Esophagus squamous epithelium (tissue), 5 donors: ENCODE measurements at places on chromosomes 1 and 21.

DNA sequence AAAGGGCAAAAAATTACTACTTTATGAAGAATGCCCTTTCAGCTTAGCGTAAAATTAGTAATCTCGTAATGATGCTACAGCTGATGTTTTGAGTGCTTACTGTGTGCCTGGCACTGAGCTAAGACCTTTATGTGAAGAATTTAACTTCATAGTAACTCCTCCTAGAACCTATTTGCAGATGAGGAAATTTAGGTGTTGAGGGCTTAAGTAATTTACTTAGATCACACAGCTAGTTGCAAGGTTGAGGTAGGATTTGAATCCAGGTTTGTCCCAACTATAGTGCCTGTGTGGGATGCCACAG lies 1.4 kb downstream of the ZMYM4 start:
- no peak for DNase-seq

DNA sequence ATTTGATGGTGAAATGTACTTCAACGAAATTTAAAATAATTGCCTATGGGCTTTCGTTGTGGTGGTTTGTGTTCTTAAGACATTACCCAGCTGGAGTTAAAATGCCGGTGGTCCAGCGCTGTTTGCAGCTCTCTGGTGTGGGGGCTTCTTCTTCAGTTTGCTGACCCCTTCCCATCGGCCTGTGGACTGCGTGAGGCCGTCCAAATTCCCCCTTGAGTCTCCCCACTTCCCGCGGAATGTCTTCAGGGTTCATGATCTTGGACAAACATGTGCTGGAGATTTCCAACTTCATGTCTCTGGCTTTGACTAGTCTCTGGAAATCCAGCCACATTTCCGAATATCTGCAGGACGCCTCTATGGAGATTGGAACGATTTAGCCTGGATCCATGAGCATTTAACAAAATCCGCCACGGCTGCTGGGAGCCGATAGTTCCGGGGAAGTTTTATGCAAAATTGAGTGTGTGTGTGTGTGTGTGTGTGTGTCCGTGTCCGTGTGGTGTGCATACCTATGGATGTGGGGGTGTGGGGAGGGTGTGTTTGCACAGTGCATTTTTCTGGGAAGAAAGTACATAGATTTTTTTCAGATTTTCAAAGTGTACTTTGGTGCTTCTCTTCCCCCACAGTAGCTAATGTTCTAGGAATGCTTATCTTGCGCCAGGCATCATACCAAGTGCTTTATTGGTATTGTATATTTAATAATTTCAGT lies 117.2 kb downstream of the PCP4 start:
- DNase-seq: no peak

- DNase-seq: no peak
Observed at GRCh38 chr1:232682248-232682647, 52.3 kb upstream of the SIPA1L2 start.

DNA sequence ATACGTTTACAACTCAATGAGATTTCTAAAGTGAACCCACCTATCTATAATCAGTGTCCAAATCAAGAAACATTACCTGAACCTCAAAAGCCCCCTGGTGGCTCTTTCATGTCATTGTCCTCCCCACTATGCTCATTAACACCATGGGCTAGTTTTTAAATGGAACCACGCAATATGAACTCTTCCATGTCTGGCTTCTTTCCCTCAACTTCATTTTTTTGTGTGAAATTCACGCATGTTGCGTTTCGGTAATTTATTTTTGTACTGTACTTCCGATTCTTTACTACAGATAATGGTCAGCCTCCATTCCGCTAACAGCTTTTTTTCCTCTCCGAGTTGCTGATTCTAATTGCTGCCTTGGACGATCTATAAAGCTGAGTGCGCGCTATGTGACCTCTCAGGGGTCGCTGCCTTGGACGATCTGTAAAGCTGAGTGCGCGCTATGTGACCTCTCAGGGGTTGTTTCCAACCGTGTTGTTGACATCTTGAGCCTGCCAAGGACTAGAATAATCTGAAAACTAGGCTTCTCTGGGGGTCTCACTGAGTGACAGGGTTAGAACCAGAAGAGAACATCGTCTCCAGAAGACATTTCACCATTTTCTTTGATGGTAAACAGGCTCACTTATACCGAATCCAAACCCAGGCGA lies 1.1 kb upstream of the CACYBP start:
- DNase-seq: no peak

GRCh38 chr1:61121631-61122030 lies 39.3 kb downstream of the NFIA start:
- DNase-seq: no peak

GRCh38 chr1:41529621-41530395 lies 45.3 kb upstream of the EDN2 start:
- no peak for DNase-seq

DNA sequence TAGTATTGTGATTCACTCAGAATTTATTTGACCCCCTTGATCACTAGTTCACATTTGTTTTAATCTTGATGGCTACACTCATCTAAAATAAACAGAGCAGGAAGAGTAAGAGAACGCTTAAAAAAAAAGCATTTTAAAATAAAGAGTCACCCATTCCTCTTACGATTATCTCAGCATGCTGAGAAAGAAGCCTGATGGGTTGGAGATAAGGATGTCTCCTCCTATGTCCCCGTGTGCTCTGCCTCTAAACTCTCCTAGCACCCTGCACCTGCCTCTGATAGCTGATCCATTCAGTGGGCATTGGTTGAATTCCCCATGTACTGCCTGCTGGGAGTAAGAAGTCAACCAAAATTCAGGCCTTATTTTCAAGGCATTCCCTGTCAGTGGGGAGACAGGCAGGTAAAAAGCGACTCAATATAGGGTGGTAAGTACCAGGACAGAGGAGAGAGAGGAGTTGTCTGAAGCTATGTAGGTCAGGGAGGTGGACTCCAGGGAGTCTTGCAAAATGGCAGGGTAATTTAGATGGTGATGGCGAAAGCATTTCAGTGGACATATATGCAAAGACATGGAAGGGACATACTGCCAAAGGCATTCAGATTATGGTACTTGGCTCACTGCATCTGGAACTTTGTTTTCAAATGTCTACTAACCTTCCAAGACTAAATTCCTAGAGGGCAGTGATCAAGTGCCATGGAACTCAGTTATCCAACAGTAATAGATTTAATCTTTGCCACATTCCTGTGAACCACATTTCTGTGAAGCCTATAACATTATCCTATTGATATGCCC lies 18.4 kb downstream of the ELAVL4 start:
- DNase-seq: no peak

GRCh38 chr1:4034318-4034887 lies 134.3 kb upstream of the C1orf174 start:
- no peak for DNase-seq

- DNase-seq: no peak
Observed at GRCh38 chr1:10599194-10599861, 124.6 kb downstream of the PEX14 start.

GRCh38 chr1:7069931-7070330 lies 284.7 kb downstream of the CAMTA1 start:
- DNase-seq: no peak

DNA sequence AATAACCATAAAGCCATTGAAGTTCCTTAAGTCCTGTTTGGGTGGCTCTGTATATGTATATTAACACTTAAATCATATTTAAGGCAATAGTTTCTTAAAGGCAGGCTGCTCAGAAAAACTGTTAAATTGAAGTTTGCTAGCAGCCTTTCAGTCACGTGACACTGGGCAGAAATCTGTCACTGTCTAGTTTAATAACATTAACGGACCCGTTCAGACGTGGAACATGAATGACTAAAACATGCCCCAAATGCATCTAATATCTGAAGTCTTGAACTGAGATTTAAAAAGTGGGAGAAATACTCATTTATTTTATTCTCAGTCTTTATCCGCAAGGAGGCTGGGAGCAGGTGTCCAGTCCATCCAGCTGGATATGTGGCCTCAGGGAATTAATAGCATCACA lies 3.3 kb upstream of the SPATA1 start:
- no peak for DNase-seq

DNA sequence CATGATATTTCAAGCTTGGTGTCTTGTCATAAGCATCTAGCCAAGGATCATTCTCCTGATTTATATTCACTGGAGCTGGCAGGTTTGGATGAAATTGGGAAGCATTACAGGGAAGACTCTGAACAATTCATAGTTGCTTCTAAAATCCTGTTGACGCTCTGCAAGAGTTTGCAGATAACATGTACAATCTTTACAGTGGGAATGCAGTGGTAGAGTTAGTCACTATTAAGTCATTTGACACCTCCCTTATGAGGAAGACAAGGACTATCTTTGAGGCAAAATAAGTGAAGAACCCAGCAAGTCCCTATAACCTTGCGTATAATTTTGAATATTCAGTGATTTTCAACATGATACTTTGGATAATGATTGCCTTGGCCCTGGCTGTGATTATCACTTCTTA lies 45.3 kb upstream of the CRB1 start:
- DNase-seq: no peak

- no peak for DNase-seq
Observed at GRCh38 chr21:18235545-18235944, 9.1 kb upstream of the CHODL start.

DNA sequence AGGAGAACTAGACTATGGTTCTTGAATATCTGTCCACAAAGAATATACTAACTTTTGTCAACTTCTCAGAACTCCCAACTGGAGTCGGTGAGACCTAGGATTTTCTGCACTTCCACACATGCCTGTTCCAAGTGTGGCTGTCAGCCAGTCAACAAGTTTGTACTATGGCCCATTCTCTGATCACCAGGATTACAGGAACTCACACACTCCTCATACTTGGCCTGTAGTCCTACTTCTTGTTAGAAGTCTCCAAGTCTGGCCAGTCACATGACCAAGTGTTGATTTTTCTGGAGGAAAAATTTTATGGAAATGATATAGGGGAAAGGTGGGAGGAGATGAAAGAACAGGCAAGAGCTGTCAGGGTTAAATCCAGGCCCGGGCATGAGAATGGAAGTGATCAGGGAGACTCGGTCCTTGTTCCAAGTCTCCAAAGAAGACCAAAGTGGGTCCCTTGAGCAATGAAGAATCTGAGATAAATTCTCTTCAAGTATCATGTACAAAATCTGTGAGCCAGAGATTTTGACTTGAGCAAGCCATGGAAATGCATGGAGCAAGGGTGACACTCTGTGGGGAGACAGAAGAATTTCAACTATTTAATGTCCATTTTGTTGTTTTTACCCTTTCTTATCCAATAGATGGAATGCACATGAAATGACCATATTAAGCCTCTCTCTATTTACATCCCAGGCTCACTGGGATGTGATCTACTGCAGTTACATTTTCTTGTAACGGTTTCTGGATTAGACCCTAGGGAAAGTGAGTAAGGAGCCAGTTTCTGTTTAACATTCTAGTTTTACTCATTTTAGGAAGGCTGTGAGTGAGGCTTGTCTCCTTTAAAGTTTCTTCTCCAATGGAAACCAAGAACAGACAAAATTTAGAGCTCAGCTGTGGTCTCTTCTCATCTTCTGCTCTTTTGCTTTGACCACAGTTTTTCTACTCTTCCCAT lies 320.9 kb downstream of the ASTN1 start:
- DNase-seq: no peak

GRCh38 chr1:23140940-23141596 lies 27.6 kb downstream of the LUZP1 start:
- no peak for DNase-seq

- no peak for DNase-seq
Observed at GRCh38 chr1:163069142-163069541, at the start of gene RGS4. Gene RGS4 (plus strand): TSS chr1:163069361. CDS start chr1:163069485, 124 bp downstream.

- no peak for DNase-seq
Observed at GRCh38 chr21:41979751-41980369, 26.0 kb upstream of the C2CD2 start.

GRCh38 chr1:25083481-25084345 lies 148.6 kb downstream of the SYF2 start:
- no peak for DNase-seq

- DNase-seq: no peak
Observed at GRCh38 chr21:26280775-26281174, 110.2 kb upstream of the APP start.
